ENCODE measurements at places on chromosomes 1 and 21.

DNA sequence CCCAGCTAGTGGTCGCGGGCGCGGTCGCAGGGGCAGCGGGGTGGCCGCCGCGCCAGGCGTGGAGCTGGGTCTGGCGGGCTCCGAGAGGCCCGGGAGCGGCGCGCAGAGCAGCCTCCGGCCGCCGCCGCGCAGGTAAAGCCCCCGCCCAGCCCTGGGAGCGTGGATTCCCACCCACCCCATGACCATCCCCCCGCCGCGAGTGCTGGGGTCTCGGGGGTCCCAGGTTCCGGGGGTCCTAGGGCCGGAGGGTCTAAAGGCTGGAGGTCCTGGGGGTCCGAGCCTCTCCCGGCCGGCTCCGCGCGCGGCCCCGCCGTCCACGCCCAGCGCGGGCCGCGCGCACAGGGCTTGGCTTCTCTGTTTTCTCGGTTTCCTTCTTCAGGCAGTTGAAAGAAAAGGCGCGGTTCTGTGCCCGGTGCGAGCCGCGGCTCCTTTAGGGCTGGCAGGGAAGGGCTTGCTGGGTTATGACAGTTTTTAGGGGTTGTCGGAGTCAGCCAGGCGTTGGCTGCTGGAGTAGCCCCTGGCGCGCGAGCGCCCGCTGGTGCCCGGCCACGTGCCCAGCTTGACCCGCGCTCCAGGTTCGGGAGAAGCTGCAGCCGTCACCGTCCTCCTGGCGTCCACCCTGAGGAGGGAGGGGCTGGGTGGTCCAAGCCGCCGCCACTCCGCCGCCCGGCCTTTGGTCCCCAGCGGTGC is 359 bp downstream of the LRRC3 start:
- peak; percentile 82 for DNase-seq

DNA sequence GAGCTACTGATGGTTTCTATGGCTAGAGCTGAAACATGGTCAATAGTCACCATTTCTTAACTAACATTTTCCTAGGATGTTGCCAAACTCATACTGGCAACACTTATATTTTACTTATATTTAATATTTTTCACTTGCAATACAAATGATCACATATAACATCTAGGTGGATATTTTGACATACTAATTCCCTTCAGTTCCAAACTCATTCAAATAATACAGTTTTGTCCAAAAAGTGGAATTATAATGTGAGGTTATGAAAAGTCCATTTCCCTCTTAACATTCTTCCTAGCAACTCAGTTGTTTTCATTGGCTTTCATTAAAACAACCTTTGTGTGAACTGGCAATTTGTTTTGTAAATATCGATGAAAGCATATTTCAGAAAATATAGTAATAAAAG is 16.0 kb downstream of the SPAG17 start:
- no peak for DNase-seq

GRCh38 chr1:96472471-96472870 is 249.1 kb upstream of the PTBP2 start:
- DNase-seq, result no peak

GRCh38 chr1:117286562-117286961 is 75.8 kb upstream of the VTCN1 start:
- DNase-seq, result no peak

DNA sequence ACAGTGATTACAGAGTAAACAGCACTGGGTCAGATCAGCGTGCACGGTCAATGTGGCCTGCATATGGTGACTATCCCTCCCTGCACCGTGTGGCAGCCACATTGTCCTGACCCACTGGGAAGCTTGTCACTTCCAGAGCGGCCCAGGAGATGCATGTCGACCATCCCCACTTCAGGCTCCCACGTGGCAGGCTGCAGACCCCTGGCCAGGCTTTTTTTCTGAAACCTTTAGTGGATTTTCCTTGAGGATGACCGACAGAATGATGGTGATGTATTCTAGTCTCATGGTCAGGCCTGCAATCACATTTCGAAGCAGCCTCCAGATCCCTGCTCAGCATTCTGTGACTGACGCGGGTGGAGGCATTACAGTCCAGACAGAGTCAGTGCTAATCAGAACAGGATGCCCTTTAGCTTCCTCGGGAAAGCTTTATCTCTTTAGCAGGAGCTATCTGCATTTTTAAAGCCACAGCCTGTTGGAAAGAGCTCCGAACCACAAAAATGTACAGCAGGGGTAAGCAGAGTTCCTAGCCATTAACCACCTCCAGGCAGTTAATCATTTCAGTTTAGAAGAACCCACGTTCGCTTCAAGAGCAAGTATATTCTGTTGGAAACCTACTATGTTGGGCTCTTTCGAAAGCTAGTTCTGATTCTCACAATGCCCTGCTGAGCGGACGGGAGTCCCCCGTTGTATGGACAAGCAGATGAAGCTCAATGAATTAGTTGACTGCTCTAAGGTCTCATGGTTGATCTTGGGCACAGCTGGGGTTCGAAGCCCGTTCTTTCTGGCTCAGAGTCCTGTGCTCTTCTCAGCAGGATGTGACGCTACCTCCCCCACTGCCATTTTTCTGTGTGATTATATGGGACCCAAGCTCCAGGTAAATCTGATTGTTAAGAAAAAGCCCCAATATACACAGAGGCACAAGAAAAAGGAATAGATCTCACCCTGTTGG is 56.5 kb downstream of the IRF2BP2 start:
- DNase-seq, result no peak

DNA sequence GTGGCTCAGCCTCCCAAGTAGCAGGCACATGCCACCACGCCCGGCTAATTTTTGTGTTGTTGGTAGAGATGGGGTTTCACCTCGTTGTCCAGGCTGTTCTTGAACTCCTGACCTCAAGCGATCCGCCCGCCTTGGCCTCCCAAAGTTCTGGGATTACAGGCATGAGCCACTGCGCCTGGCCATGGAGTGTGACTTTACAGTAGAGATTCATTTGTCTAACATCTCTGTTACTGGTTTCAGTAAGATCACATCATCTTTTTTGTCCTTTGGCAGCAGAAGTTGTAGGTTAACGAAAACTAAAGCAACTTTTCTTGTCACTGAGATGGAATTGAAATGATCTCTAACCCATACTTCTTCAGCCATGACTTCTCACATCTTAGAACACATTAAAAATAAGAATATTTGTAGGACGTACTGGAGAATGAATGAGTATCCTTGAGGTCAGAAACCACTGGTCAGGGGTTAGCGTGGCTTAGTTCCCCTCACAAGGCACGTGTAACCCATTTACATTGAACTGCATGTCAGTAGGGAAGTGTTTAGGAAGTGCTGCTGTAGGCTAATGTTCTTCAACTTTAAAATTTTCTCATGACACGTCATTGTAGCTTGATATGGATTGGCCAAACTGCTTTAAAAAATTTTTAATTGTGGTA is 75.9 kb downstream of the CAMTA1 start:
- DNase-seq, result no peak

GRCh38 chr1:165492845-165493373 is 48.0 kb upstream of the RXRG start:
- peak; percentile 8 for DNase-seq

- DNase-seq, result no peak
Measured at GRCh38 chr1:6133146-6133895, 46.8 kb downstream of the CHD5 start.

Measured in iPS-NIHi11 (cell line).